Esophagus muscularis mucosa (tissue), 4 donors: ENCODE measurements at places on chromosomes 3 and 15.

DNA sequence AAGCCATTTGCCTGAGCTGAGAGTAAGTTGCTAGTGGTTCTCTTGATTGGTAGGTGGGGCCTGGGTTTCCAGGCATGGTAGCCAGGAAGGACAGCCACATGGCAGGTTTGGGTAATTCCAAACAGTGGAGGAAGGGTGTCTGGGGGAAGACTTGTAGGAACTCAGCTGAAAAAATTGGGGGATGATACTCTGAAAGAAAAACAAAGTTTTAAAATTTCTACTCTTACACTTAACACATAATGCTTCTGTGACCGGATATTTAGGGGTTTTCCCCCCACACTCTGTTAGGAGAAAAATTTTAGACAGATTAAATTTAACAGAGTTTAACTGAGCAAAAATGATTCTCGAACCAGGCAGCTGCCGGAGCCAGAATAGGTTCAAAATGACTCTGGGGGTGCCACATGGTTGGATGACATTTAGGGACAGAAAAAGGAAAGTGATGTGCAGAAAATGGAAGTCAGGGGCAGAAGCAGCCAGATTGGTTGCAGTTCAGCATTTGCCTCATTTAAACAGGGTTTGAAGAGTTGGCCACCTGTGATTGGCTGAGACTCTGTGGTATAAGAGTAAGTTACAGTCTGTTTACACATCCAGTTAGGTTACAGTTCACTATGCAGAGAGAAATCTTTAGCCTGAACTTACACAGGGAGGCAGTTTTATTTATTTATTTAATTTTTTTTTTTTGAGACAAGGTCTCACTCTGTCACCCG lies 8.1 kb downstream of the B2M start:
- no peak for DNase-seq

- DNase-seq, result no peak
Observed at GRCh38 chr15:80251428-80252120, 439 bp downstream of the CTXND1 start.

- DNase-seq, result no peak
Observed at GRCh38 chr3:21484057-21484827, 266.8 kb downstream of the ZNF385D start.

- no peak for DNase-seq
Observed at GRCh38 chr15:76973362-76973743, 21.6 kb upstream of the PSTPIP1 start.

GRCh38 chr3:45440562-45440961 lies 52.2 kb downstream of the LARS2 start:
- no peak for DNase-seq

- no peak for DNase-seq
Observed at GRCh38 chr3:115822579-115822978, 199.3 kb downstream of the GAP43 start.

- DNase-seq, result no peak
Observed at GRCh38 chr15:74131628-74132413, 1.4 kb downstream of the ISLR2 start.

DNA sequence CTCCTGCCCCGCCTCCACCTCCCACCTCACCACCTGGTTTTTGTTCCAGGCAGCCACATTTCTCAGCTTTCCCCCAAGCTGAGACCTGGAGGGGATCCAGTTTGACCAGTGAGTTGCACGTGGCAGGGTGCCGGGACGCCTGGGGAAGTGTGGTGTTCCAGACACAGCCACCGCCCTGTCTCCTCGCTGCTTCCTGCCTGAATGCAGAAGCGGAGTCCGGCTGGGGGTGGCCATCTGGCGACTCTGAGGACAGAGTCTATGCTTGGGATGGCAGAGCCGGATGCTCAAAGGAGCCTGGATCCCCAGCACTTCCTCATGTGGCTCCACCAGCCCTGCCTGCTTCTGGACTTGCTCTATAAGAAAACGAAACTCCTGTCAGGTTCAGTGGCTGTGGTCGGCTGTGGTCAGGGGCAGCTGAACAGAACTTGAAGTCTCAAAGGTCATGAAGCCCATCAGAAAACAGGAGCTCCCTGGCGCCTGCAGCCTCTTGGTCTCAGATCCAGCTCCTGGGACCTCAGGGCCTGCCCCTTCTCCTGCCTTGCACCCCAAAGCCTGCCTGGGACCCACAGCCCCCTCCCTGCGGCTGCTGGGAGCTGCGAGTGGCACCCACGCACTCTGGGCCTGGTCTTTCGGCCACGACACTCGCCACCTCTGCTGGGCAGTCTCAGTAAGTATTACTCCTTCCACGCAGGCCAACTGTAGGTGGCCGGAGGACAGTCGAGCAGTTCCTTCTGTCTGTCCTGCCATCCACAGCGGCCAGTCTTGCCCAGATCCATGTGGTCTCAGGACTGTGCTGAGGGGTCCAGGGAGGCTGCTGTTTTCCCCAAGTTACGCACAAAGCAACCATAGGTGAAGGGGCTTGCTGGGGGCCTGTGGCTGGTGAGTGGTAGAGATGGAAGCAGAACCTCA lies 112.8 kb upstream of the MEF2A start:
- DNase-seq, result peak; percentile 97

- no peak for DNase-seq
Observed at GRCh38 chr15:76967067-76967466, 27.9 kb upstream of the PSTPIP1 start.

- no peak for DNase-seq
Observed at GRCh38 chr3:65963787-65964677, 74.7 kb downstream of the MAGI1 start.

DNA sequence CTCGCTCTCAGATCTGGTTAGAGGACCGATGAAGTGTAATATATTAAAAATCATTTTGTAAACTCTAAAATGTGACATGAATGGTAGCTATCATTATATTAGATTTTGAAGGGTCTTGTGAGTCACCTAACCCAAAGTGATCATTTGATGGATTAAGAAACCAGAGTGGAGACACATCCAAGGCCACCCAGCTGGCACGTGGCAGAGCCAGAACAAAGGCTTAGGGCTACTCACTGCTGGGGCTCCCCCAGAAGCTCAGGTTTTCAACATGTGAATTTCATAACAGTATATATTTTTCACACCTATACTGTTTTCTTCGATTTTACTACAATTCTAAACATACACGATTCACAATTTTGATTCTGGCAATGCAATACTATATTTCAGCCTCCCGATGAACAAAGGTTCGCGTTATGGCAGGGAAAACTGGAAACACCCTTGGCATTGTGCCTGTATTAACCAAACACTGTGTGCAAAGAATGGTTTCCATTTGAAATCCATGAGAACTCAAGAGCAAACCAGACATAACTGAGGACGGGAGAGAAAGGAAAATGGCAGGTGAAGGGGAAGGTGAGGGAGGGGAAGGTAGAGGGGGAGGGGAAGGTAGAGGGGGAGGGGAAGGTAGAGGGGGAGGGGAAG lies 88.9 kb downstream of the ADAMTS17 start:
- DNase-seq, result no peak

- DNase-seq, result no peak
Observed at GRCh38 chr3:32203854-32204253, 34.6 kb upstream of the CMTM8 start.

DNA sequence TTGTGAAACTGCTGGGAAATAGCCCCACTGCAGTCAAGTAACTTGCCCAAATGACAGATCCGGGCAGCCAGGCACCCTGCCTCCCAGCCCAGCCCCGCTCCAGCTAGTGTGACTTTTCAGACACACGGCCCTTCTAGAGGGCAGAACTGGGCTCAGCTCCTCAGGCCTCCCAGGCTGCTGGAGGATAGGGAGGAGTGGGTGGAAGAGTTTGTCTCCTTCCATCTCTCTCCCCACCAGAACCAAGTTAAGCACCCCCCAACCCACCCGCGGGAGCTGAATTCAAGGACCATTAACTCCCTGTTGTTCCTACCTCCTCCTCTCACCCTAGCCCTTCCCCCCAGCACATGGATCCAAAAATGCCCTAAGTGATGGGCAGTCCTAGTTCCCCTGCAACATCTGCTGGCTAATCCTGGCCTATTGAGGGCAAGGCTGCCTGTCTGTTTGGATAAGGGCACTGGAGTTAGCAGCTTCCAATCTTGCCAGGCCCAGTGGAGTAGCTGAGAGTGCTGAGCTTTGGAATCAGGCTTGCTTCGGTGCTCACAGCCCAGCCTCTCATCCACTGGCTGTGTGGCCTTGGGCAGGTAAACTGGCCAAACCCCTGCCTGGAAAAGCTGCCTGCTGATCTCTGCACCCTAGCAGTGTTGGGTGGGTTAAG lies 3.1 kb downstream of the CCDC33 start:
- DNase-seq, result no peak

DNA sequence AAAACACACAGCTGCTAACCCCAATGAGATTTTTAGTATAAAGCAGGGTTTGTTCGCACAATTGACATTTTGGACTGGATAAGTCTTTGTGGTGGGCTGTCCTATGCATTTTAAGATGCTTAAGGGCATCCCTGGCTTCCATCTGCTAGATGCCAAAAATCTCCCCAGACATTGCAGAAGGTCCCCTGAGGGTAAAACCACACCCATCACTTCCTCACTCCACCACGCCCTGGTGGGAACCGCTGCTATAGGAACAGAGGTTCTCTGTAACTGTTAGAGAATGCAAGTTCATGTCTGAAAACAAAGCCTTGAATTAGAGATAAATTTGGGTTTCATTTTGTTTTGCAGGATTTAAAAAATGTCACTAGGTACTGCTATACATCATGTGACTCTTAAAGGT lies 67.7 kb downstream of the ARHGEF26 start:
- no peak for DNase-seq

DNA sequence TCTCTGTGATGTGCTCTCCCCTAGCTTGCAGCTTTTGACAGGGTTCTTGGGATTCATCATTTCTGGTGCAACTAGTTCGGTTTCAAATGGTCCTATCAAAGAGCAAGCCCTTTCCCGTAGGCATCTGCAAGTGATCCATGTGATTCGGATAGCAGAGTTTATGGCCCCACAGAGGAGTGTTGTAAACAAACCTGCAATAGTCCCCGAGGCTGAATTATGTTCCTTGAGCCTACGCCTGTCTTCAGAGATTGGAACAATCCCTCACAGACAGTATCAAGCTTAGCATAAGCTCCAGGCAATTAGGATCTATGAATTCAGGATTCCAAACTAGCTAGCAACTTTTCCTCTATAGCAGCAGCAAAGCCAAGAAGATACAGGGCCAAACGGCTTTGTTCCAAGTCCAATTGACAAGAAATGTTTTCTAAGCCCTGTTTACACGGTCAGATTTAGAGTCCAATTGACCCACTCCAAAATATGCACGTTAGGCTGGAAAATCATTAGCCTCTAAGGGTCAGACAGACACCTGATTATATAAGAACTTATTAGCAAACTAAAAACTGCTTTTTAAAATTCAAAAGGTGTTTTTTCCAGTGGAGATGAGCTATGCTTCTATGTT lies 24.8 kb downstream of the LNP1 start:
- DNase-seq, result no peak

- no peak for DNase-seq
Observed at GRCh38 chr3:18423401-18424212, 1.5 kb downstream of the SATB1 start.

- DNase-seq, result no peak
Observed at GRCh38 chr3:181616088-181617070, 95.3 kb upstream of the SOX2 start.

GRCh38 chr3:182027366-182027765 lies 315.6 kb downstream of the SOX2 start:
- DNase-seq, result no peak

GRCh38 chr15:42992626-42993025 lies 72.0 kb upstream of the TTBK2 start:
- DNase-seq, result no peak

GRCh38 chr3:32502946-32503286 lies 264 bp upstream of the CMTM6 start:
- no peak for DNase-seq

DNA sequence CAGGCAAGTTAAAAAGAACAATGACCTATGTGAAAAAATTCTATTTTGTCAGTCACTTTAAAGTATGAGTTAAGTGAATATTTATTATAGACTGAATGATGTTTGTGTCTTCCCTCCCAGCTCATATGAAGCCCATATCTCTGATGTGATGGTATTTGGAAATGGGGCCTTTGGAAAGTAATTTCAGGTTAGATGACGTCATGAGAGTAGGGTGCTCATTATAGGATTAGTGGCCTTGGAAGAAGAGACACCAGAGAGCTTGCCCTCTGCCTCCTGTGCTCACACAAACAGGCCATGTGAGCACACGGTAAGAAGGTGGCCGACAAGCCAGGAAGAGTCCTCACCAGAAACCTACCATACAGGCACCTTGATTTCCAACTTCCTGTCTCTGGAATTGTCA lies 138.8 kb upstream of the TNIK start:
- DNase-seq, result no peak

DNA sequence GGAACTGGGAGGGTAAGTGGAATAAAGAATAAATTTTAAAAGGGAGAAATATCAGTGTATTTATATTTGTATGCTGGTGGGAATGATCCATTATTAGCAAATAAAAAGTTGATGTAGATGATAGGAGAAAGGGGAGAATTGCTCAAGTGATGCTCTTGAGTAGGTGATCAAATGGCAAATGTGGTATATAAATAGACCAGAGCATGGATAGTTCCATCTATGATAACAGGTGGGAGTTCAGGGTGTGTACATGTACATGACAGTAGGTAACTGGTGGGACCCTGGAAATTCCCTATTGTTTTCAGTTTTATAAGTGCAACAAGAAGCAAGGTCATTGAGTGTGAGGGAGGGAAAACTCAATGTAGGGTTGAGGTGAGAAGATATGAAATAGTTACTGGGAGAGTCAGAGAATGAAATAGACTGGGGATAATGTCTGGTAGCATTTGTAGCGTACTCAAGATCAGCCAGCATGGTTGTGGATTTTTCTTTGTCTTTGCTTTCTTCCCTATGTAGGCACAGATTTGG lies 31.3 kb upstream of the EBLN2 start:
- no peak for DNase-seq

- no peak for DNase-seq
Observed at GRCh38 chr15:99432271-99433025, 133.3 kb upstream of the MEF2A start.

DNA sequence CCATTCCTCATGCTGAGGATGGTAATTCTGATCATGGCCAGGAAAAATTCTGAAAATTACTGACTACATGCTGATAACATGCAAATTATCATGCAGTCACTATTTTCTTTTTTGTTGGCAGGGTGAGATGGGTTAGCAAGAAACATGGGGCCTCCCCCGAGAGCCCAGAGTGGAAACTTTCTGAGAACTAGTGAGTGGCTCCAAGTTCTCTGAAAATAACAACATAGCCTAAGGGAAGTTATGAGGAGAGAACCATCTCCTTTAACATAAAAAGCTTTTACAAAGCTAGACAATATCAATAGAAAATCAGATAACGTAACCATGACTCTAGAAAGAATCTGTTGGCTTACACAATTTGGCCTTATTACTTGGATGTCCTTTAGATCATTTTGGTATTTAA lies 254.2 kb downstream of the PLOD2 start:
- no peak for DNase-seq

DNA sequence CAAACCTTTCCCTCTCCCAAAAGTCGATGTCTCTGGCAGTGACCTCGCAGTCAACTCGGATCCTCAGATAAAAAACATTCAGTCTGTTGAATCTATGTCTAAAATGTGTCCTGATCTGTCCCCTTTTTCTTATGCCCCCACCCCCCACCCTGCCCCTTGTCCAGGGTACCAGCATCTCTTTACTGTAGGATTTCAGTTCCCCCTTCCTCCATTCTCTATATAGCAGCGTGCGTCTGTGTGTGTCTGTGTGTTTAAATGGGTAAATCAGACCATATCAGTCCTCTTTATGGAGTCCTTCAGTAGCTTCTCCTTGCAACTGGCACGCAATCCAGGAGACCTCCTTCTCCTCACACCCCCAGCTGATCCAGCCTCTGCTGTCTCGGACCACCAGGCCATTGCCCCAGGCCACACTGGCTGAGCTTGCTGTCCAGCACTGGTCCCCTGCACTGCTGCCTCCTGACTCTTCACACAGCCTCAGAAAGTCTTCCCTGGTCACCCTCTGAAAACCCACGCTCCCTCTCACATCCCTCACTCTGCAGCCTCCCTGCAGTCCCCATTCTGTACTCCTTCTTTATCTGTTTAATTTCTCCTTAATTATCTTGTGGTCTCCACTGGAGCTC lies 1.5 kb downstream of the LRRK1 start:
- DNase-seq, result no peak
